ENCODE measurements at places on chromosomes 3 and 15.

DNA sequence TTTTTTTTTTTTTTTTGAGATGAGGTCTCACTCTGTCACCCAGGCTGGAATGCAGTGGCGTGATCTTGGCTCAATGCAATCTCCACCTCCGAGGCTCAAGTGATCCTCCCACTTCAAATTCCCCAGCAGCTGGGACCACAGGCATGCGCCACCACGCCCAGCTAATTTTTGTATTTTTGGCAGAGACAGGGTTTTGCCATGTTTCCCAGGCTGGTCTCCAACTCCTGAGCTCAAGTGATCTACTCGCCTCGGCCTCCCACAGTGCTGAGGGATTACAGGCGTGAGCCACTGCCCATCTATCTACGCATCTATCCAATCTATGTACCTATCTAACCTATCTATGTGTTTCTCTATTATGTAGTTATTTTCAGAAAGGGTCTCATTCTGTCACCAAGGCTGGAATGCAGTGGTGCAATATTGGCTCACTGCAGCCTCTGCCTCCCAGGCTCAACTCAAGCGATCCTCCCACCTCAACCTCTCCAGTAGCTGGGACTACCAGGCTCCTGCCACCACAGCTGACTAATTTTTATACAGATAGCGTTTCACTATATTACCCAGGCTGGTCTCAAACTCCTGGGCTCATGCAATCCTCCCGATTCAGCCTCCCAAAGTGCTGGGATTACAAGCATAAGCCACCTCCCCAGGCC lies 20.2 kb upstream of the GPX1 start:
- DNase-seq = peak; percentile 65

DNA sequence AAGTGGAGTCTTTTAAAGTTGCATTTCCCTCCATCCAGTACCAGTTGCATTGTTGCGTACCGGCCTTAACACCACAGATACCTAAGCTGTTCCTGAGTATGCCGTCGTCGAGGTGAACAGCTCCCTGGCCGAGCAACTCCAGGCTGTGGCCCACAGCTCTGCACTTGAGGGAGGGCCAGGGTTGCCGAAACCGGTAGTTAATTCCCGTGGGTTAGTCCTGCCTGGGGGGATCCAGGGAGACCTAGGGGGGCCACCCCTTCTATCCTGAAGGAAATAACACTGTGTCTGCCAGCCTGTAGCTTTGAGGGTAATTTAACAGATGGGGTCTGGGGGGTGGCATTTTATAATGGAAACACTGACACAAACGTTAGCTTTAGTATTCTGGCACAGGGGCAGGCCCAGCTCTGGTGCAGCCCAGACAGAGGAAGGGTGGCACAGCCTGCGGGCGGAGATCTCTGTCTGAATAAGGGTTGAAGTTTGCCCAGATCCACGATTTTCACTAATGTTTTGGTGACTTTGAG lies 60.8 kb downstream of the RGMA start:
- no peak for DNase-seq

- no peak for DNase-seq
Measured at GRCh38 chr15:98845138-98845884, 162.3 kb downstream of the PGPEP1L start.

- no peak for DNase-seq
Measured at GRCh38 chr15:23564821-23565394, 566 bp upstream of the MKRN3 start.

GRCh38 chr15:26191193-26191592 lies 328.1 kb upstream of the ATP10A start:
- no peak for DNase-seq

DNA sequence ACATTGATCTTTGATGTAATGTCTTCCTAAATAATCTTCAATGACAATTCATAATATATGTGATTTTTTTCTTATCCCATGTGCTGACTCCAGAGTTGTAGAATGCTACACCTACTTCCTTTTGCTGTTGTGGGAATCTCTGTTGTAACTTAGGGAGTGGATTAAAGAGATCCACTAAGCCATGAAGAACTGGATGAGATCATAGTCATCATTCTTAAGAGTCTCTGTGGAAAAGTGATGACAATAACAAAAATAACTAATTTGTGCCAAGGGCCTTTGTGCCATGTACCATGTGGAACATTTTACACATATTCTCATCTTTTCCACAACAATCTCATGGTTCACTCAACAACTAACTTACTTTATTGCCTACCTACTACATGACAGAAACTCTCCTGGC lies 162.9 kb upstream of the PDZRN3 start:
- DNase-seq = no peak

DNA sequence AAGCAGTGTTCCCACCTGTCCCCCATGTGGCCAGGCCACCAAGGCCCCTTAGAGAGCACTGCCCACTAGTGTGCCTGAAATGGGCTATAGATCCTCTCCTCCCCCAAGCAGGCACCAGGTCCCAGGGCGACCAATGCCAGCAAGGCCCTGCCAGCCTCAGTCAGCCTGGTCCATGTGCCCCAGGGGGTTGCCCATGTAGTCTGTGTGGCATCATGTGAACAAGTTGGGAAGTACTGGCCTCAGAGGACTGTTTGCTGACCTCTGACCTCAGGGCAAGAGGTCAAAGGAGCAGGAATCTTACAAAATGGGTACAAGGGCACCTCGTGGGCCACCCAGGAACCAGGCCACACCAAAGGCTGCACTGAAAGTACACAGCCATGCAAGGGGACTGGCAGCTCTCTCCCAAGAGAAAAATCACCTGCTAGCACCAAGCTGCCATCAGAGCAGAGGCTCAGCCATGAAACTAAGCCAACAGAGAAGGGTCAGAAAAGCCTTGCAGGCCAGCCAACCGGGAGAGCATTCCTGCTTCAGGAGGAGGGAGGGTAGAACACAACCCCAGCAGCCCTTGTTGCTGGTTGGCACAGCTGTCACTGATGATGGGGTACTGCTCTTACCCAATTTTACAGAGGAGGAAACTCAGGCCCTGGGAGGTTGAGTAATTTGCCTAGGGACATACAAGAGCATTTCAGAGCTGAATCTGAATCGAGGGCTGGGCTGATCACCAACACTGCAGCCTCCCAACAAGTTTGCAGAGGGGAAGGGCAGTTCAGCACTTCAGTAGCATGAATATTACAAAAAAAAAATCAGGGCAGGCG lies 5.2 kb upstream of the FURIN start:
- no peak for DNase-seq

- DNase-seq = no peak
Measured at GRCh38 chr15:87722941-87723691, 533.4 kb downstream of the NTRK3 start.

DNA sequence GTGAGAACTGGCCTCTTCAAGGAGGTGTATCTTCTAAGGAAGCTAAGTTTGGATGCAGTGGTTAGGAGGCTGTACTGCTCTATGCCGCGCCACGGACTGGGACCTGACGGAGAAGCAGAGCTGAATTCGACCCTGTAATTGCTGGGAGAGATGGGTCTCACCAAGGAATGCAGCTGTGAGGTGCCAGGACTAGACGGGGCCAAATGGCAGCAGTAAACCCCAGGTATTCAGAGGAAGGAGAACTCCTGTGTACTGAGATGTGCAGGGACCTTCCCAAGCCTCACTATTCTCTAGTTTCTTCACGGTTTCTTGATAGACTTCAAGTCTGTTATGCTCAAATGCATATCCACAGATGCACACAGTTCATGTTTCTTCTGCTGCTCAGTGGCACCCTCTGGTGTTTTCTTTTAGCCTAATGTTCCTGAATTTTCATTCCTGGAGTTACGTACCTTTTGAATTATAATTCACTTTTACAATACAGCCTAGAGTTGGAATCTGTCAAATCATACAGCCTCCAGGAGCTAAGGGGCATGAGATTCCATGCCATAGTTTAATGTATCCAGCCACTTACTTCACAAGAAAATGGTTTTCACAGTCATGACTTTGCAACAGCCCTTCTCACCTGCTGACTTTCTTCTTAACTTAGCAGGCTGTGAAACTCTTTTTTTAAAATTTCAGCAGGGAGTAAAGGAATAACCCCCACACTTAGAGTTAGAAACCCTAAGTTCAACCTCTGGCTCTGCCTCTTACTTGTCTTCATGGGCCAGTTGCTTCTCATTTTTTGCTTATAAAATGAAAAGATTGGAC lies 61.8 kb downstream of the GLDN start:
- DNase-seq = no peak

DNA sequence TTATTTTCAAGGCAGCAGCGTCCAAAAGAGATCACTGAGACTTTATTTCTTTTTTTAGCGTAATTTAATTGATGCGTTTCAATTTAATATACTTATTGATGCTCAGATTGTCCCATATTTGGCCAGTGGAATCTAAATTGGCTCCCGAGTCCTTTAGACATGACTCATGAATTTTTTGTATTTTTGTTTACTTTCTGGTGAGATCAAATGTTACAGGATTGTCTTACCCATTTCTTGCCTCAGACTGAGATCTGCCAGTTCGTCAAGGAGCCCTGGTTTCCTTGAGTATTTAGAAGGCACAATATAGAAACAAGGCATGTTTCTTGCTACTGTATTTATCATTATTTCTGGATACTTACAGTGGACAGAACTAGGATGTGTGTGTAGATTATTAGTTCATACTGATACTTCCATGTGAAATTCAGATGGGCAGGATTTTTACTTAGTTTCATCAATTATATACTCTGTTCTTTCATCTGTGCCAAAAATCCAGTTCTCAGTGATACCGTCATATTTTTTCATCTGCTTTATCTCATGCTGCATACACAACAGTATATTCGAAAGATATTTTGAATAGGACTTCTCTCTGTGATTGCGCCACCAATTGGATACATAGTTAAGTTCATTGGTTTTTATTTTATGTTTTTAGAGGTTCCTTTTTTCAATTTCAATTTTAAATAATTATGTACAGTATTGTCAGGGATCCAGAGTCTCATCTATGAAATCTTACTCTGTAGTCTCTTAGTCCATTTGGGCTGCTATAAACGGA lies 436.9 kb upstream of the C2CD4B start:
- DNase-seq = no peak

DNA sequence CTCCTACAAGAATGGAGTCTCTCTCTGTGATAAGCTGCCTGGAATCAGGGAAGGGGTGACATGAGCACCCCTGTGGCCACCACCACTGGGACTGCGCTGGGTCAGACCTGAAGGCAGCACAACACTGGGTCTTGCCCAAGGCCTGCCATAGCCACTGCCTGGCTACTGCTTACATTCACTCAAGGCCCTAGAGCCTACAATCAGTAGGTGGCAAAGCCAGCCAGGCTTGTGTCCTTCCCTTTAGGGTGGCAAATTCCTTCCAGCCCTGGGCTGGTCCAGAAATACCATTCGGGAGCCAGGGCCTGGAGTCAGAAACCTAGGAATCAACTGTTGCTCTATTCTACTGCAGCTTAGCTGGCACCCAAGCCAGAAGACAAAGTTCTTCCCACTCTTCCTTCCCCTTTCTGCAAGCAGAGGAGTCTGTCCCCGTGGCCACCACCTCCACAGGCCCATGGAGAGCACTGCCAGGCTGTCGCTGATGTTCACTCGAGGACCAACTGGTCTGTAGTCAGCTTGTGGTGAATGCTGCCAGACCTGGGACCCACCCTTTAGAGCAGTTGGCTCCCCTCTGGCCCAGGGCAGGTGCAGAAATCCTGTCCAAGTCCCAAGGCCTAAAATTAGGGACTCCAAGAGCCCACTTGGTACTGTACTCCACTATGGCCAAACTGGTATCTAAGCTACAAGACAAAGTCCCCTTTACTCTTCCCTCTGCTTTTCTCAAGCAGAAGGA lies 307.4 kb downstream of the THSD4 start:
- no peak for DNase-seq

DNA sequence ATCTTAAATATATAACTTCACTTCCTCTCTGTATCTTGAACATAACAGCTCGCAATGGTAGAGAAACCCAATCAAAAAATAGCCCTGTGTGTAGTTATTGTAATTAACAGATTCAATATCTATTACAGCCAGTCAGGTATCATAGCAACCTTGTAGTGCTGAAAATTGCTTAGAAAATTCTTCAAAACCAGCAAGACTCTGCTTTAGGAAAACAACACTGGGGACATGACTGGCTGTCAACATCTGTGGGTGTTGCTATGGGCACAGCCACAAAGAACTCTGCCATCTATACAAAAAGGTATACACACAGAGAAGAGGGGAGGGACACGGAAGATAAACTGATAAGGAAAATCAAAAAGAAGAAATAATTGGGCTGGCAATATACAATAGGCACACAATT lies 101.2 kb downstream of the WDR72 start:
- DNase-seq = no peak

- no peak for DNase-seq
Measured at GRCh38 chr3:182220013-182220412, 508.3 kb downstream of the SOX2 start.

GRCh38 chr3:62142331-62143085 lies 230.8 kb downstream of the FEZF2 start:
- DNase-seq = no peak

DNA sequence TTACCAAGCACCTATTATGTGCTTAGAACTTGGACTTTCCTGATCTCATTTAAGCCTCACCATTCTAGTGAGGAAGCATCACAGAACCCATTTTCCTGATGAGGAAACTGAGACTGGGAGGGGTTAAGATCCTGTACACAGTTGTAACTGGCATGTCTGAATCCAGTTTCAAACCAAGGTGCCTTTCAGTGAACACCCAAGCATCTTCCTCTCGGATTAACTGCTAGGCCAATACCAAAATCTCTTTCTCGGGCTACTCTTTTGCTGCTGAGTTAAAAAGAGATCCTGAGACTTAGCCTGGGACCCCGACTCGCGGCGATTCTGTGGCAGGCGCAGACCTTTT lies 578 bp upstream of the CEMIP start:
- DNase-seq = no peak

GRCh38 chr3:74271541-74271940 lies 342.9 kb downstream of the CNTN3 start:
- no peak for DNase-seq

DNA sequence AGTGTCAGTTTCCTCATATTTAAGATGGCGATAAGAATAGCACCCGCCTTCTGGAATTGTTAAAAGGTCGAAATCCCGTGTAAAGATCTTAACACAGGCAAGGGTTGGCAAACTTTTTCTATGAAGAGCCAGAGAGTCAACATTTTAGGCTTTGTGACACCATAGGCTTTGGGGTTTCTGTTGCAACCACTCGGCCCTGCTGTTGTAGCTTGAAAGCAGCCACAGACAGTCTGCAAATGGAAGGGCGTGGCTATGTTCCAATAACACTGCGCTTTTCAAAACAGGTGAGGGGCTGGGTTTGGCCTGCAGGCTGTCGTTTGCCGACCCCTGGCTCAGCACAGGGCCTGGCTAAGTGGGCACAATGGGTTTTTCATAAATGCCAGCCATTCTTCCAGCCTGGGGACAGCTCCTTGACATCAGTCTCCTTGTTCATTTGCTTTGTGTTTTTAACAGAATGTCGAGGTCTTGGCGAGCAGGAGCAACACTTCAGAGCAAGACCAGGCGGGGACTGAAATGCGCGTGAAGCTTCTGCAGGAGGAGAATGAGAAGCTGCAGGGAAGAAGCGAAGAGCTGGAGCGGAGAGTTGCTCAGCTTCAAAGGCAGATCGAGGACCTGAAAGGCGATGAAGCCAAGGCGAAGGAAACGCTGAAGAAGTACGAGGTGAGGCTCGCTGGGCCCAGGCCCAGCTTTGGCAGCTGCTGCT lies 75.2 kb upstream of the MYZAP start:
- DNase-seq = no peak

GRCh38 chr3:113829576-113830354 lies 8.8 kb upstream of the GRAMD1C start:
- DNase-seq = no peak

- DNase-seq = no peak
Measured at GRCh38 chr3:139541532-139542288, 2.2 kb upstream of the RBP1 start.

- peak; percentile 86 for DNase-seq
Measured at GRCh38 chr3:188153437-188154013, 432 bp upstream of the LPP start.

- DNase-seq = no peak
Measured at GRCh38 chr3:110504901-110505300, 566.7 kb upstream of the NECTIN3 start.

Data from ovary (tissue), 10 donors.